ENCODE measurements at places on chromosomes 6 and 20.

DNA sequence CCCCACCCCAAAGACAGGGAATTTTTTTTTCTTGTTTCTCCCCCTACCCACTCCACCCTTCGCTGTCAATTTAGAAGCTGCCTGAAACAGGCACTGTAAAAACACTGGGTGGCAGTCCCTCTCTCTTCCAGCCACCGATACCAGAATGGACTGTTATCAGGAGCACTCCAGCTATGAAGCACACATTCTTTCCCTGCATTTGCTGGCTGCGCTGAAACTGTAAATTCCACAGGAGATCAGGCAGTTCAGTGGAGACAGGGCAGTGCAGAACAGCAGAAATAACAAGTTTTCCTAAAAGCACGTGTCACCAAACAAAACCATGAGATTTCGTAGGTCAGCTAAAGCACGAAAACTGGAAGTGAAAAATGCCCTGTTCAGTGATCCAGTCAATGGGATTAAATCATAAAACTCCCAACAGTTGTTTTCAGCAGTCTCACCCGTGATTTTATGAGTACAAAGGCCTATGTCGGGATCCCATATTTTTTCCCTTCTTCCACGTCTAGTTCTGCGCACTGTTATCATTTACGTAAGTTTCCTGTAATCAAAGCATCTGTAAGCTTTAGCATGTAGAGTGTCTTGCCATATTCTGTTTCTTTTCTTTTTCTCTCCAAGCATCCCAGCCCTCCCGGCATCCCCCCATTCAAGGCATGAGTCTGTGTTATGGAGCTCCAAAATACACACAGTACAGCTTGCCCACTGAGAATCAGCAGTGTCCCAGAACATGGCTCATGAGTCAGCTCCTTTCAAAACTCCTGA is 359.9 kb upstream of the EPHA7 start:
- DNase-seq, result peak; percentile 58

DNA sequence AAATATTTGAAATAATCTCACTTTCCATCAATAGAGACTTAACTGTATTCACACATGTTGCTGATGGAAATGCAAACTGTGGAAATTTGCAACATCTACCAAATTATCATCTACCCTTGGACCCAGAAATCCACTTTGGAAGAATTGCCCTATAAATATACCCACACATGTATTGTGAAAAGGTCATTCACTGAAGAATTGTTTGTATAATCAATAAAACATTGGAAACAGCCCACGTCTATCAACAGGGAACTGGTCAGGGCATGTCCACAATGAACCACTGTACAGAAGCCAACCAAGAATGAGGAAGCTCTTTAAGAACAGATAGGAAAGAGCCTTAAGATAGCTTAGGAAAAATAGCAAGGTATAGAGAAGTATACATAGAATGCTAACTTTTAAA is 36.2 kb downstream of the PXDC1 start:
- no peak for DNase-seq

DNA sequence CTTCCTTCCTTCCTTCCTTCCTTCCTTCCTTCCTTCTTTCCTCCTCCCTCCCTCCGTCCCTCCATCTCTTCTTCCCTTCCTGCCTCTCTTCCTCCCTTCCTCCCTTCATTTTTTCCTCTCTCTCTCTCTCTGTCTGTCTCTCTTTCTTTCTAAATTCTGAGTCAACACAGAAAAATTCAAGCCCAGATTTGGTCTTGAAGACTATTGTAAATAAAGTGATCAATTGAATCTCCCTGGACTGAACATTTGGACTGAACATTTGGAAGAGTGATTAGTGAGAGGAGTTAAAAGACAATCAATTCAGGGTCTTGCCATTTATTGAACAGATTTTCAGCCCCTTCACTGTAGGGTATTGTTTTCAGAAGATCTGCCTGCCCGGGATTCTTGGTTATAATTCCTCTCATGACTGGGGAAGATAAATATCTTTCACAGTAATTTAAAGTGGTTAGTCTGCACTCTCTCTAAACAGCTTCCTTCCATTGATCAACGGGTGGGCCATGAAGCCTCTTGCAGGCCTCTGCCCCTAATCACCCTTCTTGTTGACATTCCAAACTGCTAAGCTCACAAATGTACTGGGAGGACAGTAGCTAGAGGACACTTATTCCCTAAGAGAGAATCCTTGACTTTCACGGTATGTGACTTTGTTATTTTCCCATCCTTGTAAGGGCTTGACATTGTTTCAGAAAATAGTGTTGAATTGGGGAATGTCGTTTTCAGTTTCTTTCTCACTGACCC is 101.7 kb upstream of the BMP2 start:
- no peak for DNase-seq

DNA sequence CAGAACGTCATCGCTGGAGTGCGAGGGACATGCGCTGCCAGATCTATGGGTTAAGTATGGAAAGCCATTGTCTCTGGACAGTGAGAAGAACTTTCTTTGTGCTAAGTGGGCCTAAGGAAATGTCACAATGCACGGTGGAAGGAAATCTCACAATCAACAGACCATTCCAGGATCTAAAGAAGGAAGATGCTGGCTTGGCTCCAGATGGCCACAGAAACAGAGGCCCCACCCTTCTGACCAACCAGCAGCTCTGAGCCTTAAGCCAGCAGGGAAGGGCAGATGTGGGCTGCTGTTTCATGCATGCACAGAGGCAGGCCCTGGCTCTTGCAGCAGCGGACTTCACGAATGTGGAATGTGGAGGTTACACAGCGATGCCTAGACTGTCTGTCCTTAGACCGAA is 156.3 kb downstream of the SOBP start:
- no peak for DNase-seq

GRCh38 chr6:150314230-150315188 is 54.3 kb upstream of the IYD start:
- DNase-seq, result no peak

DNA sequence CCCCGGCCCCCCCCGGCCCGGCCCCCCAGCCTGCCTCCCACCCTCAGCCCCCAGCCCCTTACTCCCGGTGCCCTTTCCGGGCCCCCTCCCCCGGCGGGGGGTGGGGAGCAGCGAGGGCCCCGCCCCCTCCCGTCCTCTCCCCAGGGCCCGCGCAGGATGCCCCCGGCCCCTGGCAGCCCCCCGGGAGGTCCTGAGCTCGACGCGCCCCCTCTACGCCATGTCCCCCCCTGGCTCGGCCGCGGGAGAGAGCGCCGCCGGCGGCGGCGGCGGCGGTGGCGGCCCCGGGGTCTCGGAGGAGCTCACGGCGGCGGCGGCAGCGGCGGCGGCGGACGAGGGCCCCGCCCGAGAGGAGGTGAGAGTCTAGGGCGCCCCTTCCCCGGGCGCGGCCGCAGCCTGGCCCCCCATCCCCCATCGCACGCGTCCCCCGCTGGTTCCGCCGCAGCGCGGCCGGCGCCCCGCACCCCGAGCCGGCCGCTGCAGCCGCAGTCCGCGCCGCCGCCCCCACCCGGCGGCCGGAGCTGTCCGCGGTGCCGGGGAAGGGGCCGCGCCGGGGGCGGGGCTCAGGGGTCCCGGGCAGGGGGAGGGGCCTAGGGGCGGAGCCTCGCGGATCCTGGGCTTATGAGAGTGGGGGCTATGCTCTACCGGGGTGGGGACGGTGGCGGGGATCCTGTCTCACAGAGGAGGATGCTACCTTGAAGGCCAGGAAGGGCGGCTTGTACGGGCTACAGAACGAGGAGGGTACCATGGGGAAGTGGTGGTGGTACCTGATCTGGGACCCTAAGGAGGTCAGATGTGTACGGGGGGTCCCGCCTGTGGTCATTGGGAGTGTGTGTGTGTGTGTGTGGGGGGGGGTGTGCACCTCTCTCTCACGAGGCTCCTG is 516 bp downstream of the TMEM151B start:
- DNase-seq, result peak; percentile 81

DNA sequence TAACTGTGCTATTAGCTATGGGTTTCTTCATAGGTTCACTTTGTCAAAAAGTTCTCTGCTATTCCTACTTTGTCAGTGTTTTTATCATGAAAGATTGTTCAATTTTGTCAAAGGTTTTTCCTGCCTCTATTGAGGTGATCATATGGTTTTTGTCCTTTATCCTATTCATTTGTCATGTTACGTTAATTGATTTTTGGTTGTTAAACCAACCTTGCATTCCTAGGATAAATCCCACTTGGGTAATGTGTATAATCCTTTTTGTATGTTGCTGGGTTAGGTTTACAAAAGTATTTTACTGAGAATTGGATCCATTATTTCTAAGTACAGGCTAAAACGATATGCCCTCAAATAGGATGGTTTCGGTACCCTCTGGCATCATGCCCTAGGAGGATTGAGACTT is 5.0 kb downstream of the PHACTR2 start:
- no peak for DNase-seq

GRCh38 chr6:107843400-107843799 is 19.3 kb upstream of the SCML4 start:
- no peak for DNase-seq

DNA sequence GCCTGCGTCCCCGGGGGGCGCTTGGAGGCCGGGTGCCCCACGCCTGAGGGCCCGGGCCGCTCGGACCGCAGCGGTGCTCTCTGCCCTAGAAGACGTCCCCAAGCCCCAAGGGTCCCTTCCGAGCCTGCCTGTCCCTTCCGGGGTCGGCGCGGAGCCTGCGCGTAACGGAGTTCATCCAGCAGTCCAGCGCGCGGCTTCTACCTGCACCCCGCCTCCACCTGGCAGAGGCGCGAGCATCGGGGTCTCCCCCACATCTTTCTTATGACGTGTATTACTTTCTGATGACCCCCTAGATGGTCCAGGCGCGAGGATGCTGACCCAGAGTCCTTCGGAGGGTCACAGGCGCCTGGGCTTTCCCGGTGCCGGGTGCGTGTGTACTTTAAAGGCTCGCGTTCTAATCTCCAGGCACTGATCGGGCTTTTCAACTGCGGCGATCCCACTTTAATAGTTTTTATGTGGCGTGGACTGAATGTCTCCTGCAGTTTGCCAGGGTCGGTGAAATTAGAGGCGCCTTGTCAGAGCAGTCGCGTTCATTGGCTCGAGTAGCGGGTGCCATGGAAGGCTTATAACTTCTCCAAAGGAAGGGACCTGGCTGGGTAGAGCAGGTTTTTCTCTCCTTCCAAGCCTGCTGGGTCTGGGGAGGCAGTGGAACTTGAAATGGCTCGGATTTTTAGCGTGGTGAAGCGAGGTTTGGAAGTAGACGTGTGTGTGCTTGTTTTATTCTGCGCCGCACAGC is 912 bp downstream of the EYA4 start:
- DNase-seq, result peak; percentile 69

GRCh38 chr6:11851387-11851786 is 72.8 kb upstream of the ADTRP start:
- DNase-seq, result no peak

DNA sequence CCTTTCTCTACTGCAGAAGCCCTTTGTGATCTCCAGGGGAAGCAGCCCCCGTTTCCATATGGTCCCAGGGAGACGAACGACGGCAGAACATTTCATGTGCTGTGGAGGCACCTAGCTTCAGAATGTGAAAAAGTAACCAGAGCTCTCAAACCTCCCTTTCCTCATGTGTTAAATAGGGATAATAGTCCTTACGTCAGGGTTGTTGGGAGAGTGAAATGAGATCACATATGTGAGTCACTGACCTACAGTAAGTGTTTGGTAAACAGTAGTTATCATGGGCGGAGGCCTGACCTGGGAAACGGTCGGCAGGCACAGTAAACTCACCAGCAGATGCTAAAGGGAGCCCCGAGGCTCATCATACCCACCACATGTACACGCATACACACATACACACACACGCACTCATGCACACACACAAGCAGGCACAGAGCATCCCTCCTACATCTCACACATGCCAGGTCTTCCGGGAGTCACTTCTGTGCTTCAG is 89.7 kb downstream of the LY86 start:
- DNase-seq, result no peak

GRCh38 chr6:2861060-2861821 is 19.6 kb upstream of the SERPINB1 start:
- no peak for DNase-seq

DNA sequence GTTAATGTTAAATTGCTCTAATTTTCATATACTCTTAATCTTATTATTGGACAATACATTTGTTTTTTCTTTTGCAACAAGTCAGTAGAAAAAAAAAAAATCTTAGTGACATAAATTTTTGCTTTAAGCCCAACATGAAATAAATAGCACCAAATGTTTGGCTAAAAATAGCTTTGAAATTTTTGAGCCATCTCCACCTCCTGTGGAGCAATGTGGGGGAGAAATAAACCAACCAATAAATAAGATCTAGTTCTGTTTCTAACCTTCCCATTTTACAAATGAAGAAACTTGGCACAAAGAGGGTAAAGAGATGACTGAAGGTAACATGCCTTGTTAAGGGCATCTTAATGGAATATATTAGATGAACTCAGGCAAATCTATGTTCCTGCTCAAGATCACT is 91.4 kb downstream of the PRKN start:
- DNase-seq, result no peak

DNA sequence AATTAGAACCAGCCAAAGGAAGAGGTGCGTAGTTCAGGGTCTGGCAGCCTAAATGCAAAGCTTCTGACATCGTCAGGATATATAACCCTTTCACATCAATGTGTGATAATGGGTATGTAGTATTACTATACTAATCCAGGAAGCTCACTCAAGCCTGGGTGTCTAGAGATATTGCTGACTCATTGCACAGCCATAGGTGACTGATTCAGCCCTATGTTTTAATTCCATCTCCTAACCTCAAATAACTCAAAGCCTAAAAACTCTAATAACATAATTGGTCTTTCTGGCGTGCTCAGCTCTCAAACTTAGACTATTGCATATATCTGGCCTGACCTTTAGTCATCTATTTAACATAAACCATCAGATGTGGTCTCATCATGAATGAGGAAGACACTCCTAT is 658.4 kb downstream of the TBC1D32 start:
- no peak for DNase-seq

- no peak for DNase-seq
These were observed 12.7 kb downstream of the DEF6 start for GRCh38 chr6:35310265-35310831.

DNA sequence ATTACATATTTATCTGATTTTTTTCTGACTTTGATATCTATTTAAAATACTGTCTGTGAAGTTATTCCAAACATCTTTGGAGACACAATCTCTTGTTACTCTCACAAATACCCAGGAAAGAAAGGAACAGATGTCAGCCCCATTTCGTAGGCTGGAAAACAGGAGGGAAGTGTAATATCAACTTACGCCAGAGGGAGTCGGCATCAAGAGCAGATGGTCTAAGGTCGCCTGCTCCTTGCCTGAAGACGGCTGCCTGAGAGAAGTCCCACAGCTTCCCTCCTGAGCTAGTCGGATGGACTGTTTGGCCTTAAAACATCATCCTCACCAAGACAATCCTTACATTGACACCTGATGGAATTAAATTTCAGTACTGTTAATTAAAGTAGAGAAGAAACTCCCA is 13.4 kb downstream of the CST7 start:
- DNase-seq, result peak; percentile 19

- no peak for DNase-seq
These were observed 4.6 kb downstream of the MAS1L start for GRCh38 chr6:29483186-29483585.

GRCh38 chr6:43302126-43302525 is 4.1 kb downstream of the SLC22A7 start:
- no peak for DNase-seq

GRCh38 chr6:17058550-17058949 is 43.3 kb upstream of the STMND1 start:
- no peak for DNase-seq

Data from ecto neural progenitor cell (in vitro differentiated cells).